ENCODE measurements at places on chromosomes 4 and X.
A peak's percentile ranks its signal among the peaks of the same experiment; 100 is the strongest.

GRCh38 chr4:103424853-103425252 lies 226.7 kb upstream of the CENPE start:
- peak; percentile 0 for DNase-seq

GRCh38 chr4:67234296-67234695 lies 311.0 kb downstream of the CENPC start:
- peak; percentile 31 for DNase-seq

DNA sequence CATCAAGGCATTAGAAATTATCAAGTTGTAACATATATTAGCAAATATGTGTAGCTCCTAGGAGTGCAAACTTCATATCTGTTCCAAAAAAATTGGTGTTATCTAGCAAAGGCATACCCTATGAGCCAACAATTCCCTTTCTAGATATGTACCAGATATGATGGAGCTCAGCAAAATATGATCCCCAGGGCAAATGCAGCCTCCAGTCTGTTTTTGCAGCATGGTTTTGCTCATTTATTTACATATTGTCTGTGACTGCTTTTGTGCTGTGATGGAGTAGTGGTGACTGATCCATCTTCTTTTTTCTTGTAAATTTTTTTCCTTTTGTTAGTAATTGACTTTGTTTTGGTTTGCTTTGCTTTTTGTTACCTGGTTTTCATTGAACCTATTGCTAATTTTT lies 41.0 kb downstream of the CEP135 start:
- no peak for DNase-seq

DNA sequence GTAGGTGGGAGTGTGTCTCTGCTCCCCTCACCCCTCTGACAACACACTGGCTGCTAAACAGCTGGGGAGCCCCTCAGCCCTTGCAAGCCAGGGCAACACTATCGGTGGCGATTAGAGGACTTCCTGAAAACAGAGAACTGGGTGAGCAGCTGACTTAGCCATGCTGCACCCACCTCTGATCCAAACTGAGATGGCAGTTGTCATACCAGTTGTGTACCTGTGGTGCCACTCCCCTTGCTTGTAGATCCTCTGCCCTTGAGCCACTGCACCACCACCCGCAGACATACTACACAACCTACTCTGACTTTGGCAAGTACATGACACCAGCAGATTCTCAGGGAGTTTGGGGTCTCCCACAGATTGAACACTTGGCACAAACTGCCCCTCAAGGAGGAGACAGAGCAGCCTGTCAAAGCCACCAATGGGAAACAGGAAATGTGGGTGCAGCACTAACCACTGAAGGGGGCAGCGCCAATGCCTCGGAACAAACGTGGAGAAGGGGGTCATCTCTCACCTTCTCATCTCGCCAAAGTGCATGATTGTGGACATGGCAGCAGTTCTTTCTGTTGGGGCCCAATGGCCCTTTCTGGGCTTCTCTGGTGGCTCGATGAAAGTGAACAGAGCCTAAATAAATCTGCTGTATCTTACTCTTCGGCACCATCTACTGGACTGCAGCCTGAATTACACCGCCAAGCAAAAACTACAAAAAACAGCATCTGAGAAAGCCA lies 119.8 kb downstream of the NEK1 start:
- DNase-seq = peak; percentile 60

GRCh38 chr4:7876201-7876875 lies 63.3 kb downstream of the AFAP1 start:
- DNase-seq = peak; percentile 51

DNA sequence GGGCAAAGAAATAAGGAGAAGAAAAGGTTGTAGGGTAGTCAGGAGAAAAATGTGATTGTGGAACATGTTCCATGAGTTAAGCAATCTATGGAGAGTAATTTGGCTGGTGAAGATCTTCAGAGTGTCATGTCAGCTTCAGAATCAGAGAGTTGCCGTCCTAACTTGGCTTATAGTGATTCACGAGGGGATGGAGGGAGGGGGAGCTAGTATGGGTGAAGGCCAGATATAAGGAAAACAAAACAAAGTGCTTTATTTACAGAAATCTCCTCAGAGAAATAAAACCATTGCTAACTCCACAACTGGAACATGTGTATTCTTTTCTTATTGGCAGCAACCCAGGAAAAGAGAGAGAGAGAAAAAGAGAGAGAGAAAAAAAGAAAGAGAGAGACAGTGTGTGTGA lies 256.5 kb upstream of the NRK start:
- no peak for DNase-seq

DNA sequence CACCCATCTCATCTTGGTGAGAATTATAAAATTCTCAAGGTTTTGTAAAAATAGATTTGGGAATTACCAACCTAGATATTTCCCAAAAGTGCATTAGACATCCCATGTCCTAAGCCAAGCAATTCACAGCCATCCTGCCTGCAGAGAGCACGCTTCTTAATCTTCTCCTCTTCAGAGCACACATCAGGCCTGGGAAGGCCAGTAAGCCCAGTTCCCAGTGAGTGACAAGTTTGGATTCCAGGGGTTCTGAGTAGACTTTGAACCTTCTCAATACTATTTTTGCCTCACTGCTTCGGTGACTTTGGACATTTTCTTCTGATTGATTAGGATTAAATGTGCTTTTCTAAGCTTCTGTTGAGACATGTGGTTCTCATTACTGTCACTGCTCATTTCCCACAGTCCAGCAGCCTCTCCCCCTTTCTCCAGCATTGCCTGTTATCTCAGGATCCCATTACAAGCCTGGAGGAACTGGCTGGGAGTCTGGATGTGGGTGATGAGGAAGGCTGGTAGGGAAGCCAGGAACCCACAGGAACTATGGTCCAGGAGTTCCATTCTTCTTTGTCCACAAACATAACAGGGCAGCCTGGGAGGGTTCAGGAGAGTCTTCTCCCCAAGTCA lies 56.4 kb upstream of the TMEM150C start:
- no peak for DNase-seq

GRCh38 chr4:109914322-109914721 lies 1.6 kb downstream of the EGF start:
- DNase-seq = no peak
